ENCODE measurements at places on chromosomes 2 and 18.

DNA sequence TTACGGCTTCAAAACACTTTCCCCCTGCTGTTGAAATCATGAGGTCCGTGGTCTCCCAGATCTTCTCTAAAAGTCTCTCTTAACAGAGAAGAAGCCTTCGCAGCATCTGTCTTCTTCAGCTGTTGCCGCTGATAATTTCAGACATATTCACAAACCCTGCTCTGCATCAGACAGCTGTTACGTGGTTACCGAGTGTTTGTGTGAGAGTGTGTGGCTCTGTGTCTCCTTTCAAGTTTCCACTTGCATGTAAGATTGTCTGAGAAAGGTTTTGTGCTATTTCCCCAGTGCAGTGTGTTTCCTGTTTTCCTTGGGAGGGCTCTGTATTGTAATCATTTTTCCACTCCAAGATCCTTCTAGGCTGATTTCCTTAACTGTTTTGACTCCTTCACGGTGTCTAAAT, 32.8 kb downstream of the MAIP1 start:
- no peak for DNase-seq

DNA sequence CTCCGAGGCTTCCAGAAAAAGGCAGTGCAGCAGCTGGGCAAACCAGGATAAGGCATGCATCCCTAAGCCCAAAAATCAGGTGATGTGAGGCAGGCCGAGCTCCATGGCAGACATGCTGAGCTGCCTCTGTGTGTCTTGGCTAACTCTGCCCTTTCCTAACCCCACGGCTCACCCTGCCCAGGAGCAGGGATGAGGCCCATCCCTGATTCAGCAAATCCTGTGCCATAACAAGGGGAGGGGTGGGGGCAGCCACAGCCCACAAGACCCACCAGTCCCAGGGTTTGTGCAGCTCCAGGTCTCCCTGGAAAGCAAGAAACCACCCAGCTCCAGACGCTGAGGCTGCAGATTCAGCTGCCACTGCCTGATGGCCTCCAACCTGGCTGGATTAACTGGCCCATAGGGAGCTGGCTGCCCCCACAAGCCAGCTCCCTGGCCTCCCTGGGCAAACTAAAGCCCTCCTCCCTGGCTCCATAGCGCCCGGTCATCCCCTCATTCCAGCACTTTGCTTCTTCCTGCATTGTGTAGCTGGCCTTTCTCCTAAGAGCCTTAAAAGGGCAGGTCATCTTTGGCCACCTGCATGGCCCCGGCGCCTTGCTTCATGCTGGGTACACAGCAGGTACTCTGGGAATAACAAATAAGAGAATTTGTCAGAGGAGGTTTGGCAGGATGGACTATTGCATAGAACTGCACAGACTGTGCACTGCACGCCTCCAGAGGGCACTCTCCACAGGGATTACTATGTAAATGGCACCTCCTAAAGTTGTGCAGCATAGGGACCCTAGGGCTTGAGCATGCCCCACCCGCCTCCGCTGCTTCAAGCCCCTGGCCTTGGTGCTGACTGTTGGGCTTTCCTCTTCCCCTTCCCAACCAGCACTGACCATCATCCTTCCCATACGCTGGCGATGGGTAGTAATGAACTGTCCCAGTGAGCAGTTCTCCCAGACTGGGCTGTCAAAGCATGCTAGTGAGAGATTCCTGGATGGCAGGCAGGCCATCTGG, 10.7 kb downstream of the STEAP3 start:
- peak; percentile 43 for DNase-seq

- DNase-seq = no peak
These were observed 248.9 kb downstream of the OSR1 start for GRCh38 chr2:19109518-19109917.

DNA sequence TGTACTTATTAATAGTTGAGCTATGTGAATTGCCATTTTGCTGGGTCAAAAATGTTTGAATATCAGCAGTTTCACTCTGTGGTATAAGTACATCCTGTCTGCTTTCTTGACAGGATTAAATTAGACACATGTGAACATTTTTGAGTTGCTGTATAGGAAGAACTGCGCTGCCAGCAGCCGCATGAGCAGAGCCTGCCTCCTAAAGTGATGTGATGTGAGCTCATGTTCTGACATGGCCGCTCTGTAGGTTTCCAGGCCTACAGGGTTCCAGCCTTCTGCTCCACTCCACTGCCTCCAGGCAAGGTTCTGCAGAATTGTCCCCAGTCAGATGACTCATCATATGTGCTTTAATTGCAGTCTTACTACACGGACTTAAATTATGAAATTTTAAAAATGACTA, 119.7 kb upstream of the NFATC1 start:
- DNase-seq = no peak

DNA sequence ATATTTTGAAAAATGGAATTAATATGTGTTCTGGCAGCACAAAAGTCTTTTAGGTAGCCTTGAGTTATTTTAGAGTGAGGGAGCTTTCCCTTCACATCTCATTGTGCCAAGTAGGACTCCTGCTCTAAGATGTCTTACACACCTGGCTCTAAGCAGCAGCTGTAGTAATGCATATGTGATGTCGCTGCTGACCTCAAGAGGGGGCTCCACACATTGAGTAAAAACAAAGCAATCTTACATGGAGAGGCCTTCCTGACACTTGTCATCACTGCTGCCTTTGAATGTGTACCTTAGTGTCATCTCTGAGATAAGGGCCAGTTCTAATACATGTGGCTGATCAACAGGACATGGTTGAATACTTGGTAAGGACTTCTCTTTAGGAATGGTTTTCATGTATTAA, 75.8 kb downstream of the ACTR3 start:
- DNase-seq = peak; percentile 59

DNA sequence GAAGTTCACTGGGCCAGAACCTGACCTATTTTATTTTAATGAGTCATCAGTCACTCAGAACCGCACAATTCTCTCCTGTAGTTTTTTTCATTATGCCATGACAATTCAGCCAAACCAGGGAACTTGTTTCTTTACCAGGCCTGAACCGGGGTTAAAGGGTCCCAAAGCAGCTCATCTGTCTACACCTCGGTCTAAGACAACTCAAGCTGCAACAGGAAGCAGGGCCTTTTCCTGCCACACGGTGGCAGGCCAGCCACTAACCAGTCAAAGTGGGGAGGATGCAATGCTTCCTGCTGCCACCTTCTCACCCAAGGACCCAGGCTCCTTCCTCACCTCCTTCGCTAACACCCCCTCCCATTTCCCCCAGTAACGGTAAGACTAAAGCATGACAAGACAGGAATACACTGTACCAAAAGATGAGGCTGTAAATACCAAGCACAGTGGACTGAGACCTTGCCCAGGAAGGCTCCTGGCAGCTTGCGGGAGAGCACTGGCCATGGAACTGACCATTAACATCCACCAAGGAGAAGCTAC, 56.7 kb upstream of the ACKR3 start:
- peak; percentile 67 for DNase-seq

DNA sequence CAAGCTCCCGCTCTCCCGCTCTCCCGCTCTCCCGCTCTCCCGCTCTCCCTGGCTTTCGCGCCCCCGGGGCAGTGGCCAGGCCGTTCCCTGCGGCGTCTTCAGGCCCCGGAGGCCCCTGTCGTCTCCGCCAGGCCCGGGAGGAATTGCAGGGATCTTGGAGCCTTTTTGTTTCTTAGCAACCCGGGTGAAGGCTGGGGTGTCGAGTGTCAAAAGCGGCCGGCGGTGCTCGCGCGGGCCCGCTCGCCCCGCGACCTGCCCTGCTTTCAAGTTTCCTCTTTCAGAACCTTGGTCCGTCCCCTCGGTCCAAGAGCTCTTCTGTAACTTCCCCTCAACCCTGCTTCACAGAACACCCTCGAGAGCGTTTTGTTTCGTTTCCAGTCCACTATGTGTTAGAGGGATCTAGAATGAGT, 1.4 kb downstream of the RNF138 start:
- DNase-seq = peak; percentile 77

- DNase-seq = no peak
These were observed 489.7 kb downstream of the SOX11 start for GRCh38 chr2:6181926-6182325.

GRCh38 chr2:8239531-8240088, 442.2 kb upstream of the ID2 start:
- peak; percentile 29 for DNase-seq

- DNase-seq = no peak
These were observed 247.4 kb upstream of the COL3A1 start for GRCh38 chr2:188726626-188727247.

Measured in trophoblast cell (in vitro differentiated cells and primary cell).